ENCODE measurements at places on chromosomes 2 and 18.

DNA sequence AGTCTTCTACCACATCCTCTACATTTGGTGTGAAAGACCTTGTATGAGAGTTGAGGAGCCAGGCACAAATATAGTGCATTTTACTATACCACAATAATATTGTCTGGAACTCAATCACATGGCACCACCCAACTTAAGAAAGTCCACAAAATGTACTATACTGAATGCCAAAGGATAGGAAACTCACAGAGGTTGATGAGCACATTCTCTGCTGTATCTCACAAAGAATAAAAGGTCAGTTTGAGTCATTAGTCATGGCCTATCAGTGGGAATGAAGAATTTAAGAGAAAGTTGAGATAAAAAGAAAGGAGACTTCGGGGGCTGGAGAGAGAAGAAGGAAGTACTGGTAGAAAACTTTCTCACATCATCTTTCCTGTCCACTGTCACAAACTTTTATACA lies 134.3 kb downstream of the RDH14 start:
- DNase-seq, result no peak

DNA sequence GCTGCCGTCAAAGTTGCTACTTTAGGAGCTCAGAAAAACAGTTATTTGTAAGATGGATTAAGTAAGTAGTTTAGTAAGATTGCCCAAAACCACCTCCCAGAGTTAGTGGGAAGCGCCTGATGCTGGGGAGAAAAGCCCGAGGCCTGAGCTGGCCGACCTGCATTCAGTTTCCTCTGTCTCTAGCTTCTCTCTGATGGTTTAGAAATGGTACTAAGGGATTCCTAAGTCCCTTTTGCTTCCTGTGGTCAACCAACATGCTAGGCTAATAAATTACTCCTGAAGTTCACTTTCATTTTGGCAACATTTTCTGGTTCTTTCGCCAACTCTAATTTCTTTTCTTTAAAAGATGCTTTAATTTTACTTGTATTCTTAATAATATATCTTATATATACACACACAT lies 60.1 kb downstream of the ASAP2 start:
- DNase-seq, result no peak

DNA sequence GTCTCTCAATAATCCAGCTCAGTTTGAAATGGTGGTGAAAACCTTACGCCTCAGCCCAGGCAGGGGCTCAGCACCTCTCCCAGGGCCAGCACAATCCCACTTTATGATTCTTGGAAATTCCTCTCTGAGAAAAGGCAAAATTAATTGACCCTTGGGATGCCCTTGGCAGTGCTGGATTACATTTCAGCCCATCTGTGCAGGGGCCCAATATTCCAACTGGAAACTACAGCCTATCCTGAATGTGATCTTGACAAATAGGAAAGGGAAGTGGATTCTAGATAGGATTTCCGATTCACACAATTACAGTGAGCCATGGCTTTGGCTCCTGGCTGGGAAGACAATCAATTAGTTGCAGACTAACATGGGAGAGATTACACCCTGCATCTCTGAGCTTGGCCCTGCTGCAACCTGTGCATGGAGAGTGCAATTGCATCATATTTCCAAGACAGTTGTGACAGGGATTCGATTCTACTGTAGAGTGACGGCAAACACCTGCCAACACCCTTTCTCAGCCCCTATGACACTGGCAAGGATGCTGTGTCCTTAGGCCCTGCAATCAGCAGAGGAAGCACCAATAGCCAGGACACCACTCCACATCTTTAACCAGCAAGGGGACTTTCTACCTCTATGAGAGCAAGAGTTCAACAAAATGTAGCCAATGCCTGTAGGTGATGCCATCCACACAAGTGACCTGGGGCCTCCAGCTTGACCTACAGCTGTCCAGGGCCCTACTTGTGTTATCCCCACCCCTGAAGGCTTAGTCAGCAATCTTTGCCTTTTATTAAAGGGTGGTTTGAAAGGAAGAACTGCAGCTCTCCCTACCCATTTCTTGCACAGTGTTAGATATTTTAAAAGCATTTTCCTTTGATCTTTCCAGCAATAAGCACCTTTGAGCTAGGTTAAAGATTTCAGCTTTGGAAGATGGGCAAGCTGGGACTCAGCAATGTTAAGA lies 187.2 kb upstream of the HS6ST1 start:
- peak; percentile 10 for DNase-seq

- DNase-seq, result peak; percentile 76
Measured at GRCh38 chr2:119011162-119011909, 69.3 kb downstream of the MARCO start.

- no peak for DNase-seq
Measured at GRCh38 chr2:37544591-37545031, 126.8 kb downstream of the CDC42EP3 start.

GRCh38 chr2:68878071-68878711 lies 7.0 kb upstream of the BMP10 start:
- DNase-seq, result no peak

GRCh38 chr2:211127501-211127900 lies 571.1 kb downstream of the CPS1 start:
- no peak for DNase-seq

DNA sequence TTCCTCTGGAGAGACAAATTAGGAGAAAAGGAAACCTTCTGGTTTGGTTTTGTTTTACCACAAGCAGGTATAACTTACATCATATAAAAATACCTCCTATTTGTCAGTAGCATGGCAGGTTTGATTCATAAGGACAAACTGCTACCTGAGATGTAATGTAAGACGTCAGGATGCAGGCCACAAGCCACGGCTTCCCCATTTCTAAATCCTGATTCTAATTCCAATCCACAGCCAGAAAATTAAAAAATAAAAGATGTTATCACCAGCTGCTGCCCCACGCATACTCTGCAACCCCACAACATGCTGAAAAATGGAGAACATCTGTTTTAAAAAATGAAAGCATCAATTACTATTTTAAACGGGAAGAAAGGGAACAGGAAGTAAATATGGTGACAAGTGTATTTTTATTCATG lies 197.6 kb downstream of the BCL11A start:
- DNase-seq, result no peak

GRCh38 chr2:201926067-201926466 lies 107.6 kb upstream of the FZD7 start:
- DNase-seq, result no peak

DNA sequence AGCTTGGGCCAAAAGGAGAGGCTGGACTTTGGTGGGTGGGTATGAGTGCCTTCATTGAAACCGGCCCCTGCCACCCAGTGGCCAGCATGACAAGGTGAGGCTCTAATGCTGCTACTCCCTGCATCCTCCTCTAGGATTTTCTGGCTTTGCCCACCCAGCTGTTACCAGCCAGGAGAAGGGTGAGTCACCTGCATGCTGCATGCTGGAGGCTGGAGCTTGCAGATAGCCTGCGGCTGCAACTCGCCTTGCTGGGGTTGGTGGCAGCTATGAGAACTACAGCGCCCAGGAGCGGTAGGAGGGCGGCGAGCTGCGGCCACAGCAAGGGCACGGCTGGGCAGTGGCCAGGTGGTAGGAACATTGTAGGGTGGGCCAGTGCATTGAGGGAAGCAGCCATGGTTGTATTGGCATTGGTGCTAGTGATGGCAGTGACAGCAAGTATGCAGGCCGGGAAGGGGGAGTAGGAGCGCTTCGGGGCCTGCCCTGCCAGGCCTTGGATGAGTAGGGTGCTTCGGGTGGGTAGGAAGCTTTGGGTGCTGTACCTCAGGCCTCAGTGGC lies 75.4 kb upstream of the SLC35G4 start:
- DNase-seq, result peak; percentile 65

GRCh38 chr18:21714474-21714873 lies 9.9 kb upstream of the ABHD3 start:
- DNase-seq, result no peak

- no peak for DNase-seq
Measured at GRCh38 chr2:168831662-168832061, 29.2 kb downstream of the NOSTRIN start.

DNA sequence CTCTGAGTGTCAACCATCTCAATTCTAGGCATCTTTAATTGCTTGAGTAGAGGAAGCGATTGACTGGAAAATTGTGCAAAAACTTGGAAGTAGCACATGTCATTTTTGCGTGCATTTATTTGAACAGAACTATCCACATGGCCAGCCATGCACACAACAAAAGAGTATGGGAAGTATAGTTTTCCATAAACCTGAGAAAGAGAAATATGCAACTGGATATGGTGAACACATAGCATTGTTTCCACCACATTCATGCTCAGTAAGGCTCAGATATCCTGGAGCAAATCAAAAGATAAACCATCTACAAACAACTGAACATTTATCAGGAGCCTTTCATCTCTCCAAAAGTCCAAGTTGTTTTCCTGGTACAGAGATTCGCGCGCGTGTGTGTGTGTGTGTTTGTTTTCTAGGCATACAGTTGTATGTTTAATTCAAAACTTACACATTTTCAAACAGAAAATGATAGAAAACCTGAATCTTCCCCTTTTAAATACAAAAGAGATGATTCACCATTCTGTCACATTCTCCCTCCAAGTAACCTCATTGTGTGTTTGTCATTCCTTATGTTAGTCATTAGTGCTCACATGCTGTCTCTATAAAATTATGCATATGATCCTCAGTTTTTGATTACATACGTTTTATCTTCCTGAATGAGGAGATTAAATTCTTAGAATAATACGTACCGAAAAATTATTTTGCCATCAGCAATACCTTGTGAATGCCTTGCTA lies 780.4 kb upstream of the NRXN1 start:
- DNase-seq, result no peak

DNA sequence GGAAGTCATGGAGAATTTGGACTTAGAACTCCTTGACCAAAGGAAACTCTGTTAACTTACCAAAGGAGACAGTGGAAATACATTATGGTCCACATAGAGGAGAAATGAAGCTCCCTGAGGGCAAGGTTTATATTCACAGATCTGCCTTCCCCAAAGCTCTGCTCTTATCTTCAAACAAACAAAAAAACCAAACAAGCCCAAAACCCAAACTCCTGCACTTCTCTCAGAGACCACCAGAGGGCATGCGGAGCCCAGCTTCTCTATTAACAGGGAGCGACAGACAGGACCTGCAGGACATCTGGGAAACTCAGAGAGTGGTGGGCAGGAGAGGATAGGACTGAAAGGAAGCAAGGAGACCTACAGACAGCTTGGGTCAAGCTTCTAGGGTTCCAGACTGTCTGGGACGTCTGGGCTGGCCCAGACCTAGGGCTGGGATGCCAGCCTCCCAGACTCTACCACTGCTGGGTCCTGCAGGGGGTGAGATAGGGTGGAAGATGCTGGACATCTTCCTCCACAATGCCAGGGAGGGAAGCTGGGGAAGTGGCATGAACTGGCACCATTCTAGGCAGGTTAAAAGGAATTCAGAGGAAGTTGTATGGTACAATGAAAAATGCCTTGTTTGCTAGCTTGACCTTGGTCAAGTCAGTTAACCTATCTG lies 4.0 kb upstream of the WNT10A start:
- DNase-seq, result no peak

All from suprapubic skin (tissue), 4 donors.